NCI-H1105 treated with DMSO at 0.1 percent for 48 hours (cell line): ENCODE measurements at places on chromosomes 7 and 10.

- no peak for DNase-seq
Measured at GRCh38 chr10:26887611-26888215, 27.0 kb upstream of the ABI1 start.

GRCh38 chr7:112124061-112124766 is 82.0 kb downstream of the DOCK4 start:
- no peak for DNase-seq

DNA sequence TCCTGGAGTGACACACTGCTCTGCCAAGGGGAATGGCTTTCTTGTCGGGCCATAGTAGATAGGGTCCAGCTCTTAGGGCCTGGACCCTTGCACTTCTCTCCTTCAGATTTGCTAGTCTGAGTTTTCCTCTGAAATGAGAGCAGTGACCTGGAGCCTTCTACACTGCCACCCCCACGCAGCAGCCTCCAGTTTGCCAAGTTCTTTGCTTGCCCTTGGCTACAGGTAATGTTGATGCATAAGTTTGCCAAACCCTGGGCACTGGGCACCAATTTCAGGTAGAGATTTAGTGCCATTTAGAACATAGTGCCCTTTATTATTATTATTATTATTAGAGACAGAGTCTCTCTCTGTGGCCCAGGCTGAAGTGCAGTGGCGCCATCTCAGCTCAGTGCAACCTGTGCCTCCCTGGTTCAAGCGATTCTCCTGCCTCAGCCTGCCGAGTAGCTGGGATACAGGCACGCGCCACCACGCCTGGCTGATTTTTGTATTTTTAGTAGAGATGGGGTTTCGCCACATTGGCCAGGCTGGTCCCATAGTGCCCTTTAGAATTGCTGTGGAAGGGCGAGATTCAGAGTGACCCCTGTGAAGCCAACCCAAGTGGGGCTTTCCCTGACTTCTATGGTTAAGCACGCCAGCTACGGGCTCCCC is 14.5 kb downstream of the EEPD1 start:
- DNase-seq: no peak

DNA sequence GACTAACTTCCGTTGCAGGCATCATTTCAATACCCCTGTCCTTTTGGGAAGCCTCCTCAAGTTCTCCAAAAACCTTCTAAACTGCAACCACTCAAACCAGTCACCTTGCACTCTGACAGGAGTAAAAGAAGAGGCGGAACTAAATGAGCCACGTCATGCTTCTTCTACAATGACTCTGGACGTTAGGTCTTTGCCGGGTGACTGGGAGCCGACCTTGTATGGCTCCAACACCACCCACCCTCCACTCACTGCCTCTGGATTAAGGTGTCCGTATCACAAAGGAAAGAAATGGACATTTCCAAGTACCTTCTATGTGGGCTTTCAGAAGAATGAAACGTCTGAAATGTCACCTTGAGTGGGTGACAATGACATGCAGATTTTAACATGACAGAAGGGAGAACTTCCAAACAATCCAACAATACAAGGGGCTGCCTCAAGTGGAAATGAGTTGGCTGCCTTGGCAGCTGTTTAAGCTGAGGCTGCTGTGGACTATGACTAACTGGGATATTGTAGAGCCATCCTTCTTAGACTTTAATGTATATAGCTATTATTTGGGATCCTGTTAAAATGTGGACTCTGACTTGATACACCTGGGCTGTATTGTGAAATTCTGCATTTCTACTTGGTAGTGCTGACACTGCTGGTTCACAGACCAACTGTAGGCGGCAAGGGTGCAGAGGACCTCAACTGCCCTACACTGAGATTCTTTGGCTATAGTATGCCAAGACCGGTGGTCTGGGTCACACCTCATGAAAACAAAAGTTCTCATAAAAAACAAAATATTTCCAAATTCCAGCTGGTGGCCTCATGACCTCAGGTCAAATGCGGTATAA is 33.8 kb upstream of the PDLIM1 start:
- no peak for DNase-seq

- peak; percentile 11 for DNase-seq
Measured at GRCh38 chr10:18214691-18215563, 74.7 kb downstream of the CACNB2 start.

DNA sequence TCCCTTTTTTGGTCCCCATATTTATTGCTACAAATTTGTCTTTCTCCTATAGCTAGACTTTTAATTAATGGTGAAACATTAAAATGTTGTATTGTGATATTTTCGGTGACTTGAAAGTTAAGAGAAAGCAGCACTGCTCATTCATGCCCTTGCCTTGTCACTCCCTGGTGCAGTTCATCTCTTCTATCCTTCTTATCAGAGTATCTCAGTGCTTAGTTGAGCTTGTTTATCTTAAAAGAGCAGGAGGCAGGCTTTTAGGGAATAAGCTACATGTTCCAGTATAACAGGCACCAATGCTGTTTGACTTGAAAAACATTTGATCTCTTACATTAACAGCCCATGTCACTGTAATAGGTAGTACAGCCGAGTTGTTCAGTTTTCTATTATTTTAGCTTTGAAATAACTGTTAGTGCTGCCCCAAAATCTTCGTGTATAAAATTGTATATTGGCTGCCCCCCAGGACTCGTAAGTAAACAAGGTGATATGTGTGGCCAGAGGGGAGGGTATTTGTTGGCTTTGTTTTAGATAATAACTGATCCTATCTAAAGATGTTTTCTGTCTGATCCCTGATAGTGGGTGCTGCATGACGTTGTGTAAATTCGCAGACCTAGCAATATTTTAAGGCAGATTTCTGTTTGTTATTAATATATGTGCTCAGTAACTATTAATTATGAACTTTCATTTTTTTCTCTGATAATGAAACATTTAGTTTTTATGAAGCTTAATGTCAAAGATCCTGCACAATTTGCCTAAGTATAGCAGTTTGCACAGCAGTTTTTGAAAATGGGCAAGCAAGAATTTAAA is 96.5 kb downstream of the BTRC start:
- no peak for DNase-seq
